ENCODE measurements at places on chromosomes 5 and 9.

DNA sequence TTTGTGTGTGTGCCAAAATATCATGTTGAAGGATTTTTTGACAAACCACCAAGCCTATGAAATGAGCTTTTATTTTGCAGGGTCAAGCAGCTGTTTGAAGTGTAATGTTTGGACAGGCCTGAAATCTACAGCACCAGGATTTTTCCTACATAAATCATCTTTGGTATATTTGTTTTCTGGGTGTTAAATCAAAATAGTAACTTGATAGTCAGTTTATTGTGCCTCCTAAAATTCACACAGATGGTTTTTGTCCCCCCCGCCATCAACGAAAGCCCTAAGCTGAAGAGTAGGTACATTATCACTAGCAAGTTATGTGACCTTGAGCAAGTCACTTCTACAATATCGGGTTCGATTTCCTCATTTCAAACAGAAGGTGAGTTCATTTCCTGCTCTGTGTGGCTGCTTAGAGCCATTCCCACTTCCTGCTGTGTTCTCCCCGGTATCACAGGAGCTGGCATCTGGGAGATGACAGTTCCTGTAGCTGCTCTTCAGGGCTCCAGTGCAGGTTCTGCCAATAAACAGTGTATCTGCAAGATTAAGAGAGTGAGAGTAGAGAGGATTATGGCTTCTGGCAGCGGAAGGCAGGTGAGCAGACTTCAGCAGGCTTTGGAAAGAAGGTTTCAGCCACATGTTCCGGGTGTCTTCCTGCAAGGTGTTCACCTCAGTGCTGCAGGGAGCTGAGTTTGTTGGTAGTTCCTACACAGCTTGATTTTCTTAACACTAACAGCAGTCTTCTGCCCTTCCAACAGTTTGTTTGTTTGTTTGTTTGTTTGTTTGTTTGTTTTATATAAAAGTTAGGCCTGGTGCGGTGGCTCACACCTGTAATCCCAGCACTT is 48.4 kb upstream of the GNE start:
- DNase-seq, result no peak
- H3K36me3 ChIP-seq, result no peaks in the 10 kb centered on the region
- H3K27ac ChIP-seq, result no peak overlapping the region

GRCh38 chr5:78816143-78816765 is 167.7 kb upstream of the LHFPL2 start:
- H3K36me3 ChIP-seq, result no peaks in the 10 kb centered on the region
- no peaks in the 10 kb centered on the region for H3K27me3 ChIP-seq
- no peaks in the 10 kb centered on the region for H3K4me1 ChIP-seq
- H3K27ac ChIP-seq, result no peak overlapping the region
- DNase-seq, result no peak
- no peak overlapping the region for H3K4me3 ChIP-seq

DNA sequence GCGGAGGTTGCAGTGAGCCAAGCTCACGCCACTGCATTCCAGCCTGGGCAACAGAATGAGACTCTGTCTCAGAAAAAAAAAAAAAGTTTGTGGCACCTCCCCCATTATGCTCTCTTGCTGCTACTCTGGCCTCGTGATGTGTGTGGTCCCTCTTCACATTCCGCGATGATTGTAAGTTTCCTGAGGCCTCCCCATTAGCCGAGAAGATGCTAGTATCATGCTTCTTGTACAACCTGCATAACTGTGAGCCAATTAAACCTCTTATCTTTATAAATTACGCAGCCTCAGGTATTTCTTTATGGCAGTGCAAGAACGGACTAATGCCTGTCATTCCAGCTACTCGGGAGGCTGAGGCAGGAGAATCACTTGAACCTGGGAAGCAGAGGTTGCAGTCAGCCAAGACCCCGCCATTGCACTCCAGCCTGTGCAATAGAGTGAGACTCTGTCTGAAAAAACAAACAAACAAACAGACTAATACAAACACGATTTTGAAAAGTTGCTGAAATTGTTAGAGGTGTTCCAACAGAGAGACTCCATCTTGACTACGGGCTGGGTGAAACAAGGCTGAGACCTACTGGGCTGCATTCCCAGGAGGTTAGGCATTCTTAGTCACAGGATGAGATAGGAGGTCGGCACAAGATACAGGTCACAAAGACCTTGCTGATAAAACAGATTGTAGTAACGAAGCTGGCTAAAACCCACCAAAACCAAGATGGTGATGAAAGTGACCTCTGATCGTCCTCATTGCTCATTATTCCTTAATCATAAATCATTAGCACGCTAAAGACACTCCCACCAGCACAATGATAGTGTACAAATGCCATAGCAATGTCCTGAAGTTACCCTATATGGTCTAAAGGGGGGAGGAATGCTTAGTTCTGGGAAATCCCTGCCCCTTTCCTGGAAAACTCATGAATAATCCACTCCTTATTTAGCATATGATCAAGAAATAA is 8.3 kb upstream of the AFF4 start:
- DNase-seq, result no peak
- no peaks in the 10 kb centered on the region for H3K36me3 ChIP-seq
- H3K27me3 ChIP-seq, result no peaks in the 10 kb centered on the region
- H3K27ac ChIP-seq, result no peak overlapping the region
- H3K4me3 ChIP-seq, result no peak overlapping the region

GRCh38 chr5:149817539-149818060 is 87.5 kb downstream of the PPARGC1B start:
- no peaks in the 10 kb centered on the region for H3K27me3 ChIP-seq
- no peak overlapping the region for H3K4me3 ChIP-seq
- H3K27ac ChIP-seq, result no peak overlapping the region
- no peak for DNase-seq
- H3K36me3 ChIP-seq, result no peaks in the 10 kb centered on the region
- peaks cover 2% of the 10 kb centered on the region for H3K4me1 ChIP-seq

DNA sequence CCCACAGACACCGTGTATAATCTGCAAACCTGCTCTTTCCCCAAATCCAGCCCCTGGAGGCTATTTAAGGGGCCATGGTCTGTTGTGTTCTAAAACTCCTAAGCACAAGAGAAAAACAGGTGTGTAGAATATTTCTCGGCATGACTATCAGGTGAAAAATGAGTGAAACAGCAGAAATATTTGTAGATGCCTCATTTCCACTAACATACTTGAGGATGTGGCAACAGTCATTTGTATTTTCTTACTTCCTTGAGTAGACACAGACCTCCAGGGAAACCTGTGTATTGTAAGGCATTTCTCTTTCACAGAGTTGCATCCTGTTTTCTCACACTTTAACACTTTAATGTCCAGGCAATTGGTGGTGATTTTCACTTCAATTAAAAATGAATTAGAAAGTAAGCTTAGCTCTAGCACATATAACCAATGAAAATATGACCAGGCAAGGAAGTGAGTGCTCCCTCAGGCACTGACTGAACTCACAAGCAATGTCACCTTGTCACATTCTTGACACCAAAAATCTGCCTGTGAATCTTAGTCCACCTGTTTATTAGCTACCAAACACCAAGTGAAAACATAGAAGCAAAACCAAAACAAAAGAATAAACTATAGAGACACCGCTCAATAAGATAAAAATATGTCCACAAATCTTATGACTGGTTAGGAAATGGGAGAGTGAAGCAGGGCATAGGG is 64.4 kb downstream of the DIRAS2 start:
- H3K27ac ChIP-seq, result no peak overlapping the region
- no peaks in the 10 kb centered on the region for H3K27me3 ChIP-seq
- no peaks in the 10 kb centered on the region for H3K4me1 ChIP-seq
- no peak overlapping the region for H3K4me3 ChIP-seq

GRCh38 chr5:136522217-136522956 is 157.0 kb upstream of the TRPC7 start:
- no peak overlapping the region for H3K4me3 ChIP-seq
- H3K4me1 ChIP-seq, result 0 out of 2 replicates have a peak, but pooled peaks cover 4% of the 10 kb centered on the region
- no peaks in the 10 kb centered on the region for H3K27me3 ChIP-seq

DNA sequence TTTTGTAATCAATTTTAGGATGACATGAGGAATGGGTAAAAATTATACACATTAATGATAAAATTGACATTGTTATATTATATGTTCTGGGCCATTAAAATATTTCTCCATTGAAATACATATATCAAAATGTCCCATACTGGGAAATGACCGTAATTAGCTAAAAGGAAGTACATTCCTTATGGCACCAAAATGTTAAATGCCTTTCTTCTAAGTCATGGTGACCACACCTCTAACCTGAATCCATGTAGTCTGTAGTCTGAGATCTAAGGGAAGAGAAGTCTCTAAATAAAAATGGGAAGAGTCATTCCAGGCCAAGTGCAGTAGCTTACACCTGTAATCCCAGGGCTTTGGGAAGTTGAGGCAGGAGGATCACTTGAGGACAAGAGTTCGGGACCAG is 10.0 kb upstream of the GDA start:
- H3K27ac ChIP-seq, result no peak overlapping the region
- no peak for DNase-seq
- H3K36me3 ChIP-seq, result no peaks in the 10 kb centered on the region
- no peaks in the 10 kb centered on the region for H3K4me1 ChIP-seq
- no peak overlapping the region for H3K4me3 ChIP-seq

- H3K4me1 ChIP-seq, result no peaks in the 10 kb centered on the region
- H3K4me3 ChIP-seq, result no peak overlapping the region
- H3K36me3 ChIP-seq, result no peaks in the 10 kb centered on the region
- no peak overlapping the region for H3K27ac ChIP-seq
- no peaks in the 10 kb centered on the region for H3K27me3 ChIP-seq
Observed at GRCh38 chr9:36443581-36443980, 43.5 kb upstream of the RNF38 start.

DNA sequence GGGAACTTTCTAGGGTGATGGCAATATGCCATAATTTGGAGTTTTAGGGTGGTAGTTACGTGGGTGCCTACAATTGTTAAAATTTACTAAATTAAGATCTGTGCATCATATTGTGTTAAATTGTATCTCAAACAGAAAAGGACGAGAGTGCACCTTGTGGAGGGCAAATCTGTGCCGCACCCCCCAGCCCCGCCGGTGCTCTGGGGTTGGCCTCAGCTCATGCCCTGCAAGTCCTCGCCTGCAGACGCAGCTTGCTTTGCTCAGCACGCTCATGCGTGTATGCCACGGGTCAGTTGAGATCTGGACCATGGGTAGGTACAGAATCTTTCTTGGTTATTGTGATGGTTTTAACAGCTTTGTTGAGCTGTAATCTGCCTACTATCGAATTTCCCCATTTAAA is 33.7 kb upstream of the FCN1 start:
- H3K36me3 ChIP-seq, result no peaks in the 10 kb centered on the region
- no peak for DNase-seq
- H3K27ac ChIP-seq, result no peak overlapping the region
- H3K4me3 ChIP-seq, result no peak overlapping the region
- H3K4me1 ChIP-seq, result no peaks in the 10 kb centered on the region
- no peaks in the 10 kb centered on the region for H3K27me3 ChIP-seq

DNA sequence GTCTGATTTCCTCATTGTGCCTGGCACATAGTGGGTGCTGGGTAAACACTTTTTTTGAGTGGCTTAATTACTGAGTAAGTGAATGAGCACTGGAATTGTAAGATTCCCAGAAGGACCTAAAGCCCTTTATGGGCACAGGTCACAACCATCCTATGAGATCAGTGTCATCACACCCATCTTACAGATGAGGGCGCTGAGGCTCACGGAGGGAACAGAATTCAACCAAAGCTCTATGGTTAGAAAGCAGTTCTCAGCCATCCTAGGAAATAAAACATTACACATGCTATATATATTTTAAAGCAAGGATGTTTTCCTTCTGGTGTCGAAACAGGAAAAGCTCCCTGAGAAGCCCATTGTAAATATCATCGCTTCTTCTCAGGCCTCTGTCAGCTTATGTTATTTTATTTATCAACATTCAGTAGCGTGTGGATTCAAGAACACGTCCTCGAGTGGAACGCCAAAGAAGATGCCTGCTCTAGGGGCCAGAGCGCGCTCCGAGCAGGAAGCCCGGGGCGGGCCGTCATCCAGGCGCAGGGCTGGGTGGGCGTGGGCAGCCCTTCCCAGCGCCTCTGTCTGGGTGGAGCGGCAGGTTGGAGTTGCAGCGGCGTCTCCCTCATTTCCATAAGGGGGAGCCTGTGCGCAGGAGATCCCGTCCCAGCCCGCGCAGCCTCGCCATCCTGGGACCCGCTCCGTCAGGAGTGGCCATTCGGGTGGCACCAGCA is 155.8 kb upstream of the SMIM23 start:
- no peak overlapping the region for H3K27ac ChIP-seq
- H3K4me1 ChIP-seq, result no peaks in the 10 kb centered on the region
- no peaks in the 10 kb centered on the region for H3K36me3 ChIP-seq
- no peak for DNase-seq
- H3K4me3 ChIP-seq, result no peak overlapping the region
- H3K27me3 ChIP-seq, result peaks cover 9% of the 10 kb centered on the region
